ENCODE measurements at places on chromosomes 2 and 18.
A peak's percentile ranks its signal among the peaks of the same experiment; 100 is the strongest.

- peak; percentile 97 for DNase-seq
Measured at GRCh38 chr2:65129826-65130663, at the start of gene RAB1A. Gene RAB1A, minus strand, starts transcription at chr2:65130106. Its CDS starts 191 bp downstream, at chr2:65129915.

GRCh38 chr2:102737431-102737830 is 24.4 kb upstream of the TMEM182 start:
- no peak for DNase-seq

DNA sequence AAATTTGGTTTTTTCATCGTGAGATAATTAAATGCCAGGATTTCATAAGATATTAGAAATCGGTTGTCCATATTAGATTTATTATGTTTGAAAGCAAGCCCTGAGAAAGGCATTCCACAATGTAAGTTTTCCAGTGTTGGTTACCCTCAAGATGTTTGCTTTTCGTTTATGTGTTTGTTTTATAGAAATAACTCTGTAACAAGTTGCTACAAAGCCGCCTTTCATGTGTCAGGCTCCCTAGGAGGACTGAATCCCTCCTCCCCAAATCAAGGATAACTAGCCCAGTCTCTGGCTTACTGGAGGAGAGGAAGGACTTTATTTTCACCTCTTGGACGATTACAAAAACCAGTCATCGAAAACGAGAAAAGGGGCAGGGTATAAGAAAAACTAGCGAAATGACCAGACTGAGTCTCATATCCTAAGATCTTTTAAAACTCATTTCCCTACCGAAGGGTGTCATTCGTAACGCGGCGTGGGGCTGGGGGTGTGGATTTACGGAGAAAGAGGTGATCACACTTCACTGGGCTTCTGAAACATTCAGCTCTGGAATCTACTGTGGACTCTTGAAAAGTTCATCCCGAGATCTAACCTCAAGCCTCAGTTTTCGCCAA is 1.0 kb upstream of the PEX13 start:
- peak; percentile 3 for DNase-seq

DNA sequence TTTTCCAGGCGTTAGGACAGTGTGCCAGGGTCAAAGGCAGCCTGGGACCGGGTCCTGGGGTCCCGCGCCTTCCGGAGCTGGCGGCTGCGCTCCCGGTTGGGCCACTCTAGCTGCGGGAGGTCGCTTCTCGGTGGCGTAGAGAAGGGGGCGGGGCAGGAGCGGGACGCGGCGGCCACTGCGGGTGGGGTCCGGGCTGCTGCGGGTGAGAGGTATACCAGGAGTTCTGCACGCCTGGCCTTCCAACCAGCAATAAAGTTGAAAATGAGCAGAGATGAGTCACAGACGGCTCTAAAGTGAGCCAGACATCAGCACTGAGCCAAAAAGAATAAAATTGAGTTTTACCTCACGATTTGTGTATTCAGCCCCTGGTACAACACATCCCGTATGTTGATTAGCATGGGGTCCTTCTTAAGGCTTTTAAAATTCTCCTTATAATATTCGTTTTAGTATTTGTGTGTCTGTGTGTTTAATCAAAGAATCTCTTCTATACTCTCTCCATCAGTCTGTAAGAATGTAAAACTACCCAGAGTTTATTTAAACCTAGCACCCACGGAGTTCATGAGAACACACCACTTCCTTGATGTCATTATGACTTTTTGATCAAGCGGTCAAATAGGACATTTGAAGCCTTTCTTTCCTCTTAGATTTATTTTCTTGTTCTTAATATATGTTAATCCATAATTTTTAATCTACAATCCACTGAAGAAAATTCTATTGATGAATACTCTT is at the start of gene C1GALT1C1L:
C1GALT1C1L (minus strand) TSS at position 108 of the 729 bp plus-strand sequence; CDS start at position 1, 107 bp downstream.
- no peak for DNase-seq

- no peak for DNase-seq
Measured at GRCh38 chr2:200810998-200811332, 745 bp upstream of the BZW1 start.

GRCh38 chr2:10375570-10376281 is 72.4 kb downstream of the ODC1 start:
- DNase-seq: no peak

- DNase-seq: no peak
Measured at GRCh38 chr2:191382801-191383200, 137.6 kb downstream of the MYO1B start.

DNA sequence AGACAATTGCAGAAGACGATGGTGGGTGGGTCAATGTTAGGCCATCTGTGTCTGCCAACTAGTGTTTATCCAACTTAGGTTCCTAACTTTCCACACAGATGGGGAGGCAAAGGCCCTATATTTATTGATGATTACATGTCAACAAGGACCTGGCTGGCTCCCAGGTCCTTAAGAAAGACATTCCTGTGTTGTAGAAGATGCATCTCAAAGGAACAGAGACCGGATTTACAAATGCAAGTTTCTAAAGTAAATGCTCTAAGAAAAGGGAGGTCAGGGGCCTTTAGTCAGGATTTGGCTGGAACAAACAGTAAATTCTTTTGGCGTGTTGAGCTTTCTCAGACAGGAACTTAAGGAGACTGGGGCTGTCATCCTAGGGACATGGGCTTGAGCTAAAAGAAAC is 175.0 kb downstream of the SH3BP4 start:
- DNase-seq: no peak

GRCh38 chr18:32775628-32776027 is 2.8 kb upstream of the KLHL14 start:
- no peak for DNase-seq

DNA sequence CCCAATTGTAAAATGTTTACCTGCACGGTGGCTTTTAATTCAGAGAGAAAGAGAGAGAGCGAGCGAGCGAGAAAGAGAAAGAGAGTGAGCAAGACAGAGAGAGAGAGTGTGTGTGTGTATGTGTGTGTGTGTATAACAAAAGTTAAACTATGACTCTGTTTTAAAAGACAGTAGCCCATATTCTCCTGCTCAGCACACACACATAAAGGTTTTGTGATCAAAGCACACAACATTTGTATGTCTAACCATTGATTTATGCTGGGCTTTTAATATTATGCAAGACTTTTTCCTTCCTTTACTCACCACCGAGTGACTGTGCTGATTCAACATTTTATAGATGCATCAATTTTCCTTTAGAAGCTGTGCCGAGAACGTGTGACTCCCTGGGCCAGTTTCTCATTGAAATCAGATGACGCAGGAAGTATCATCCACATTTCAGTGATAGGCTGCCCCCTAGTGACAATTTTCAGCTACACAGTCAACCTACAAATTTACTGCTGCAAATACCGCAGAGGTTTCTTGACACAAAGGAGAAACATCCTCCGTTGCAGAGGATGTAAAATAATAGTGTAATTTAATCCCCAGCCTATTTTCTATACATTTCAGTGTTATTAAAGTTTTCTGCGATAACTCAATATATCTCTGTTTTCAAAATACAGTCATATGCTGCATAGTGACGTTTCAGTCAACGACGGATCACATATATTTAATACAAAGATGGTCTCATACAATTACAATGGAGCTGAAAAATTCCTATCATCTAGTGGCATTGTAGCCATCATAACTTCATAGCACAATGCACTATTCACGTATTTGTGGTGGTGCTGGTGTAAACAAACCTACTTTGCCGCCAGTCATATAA is 165.9 kb upstream of the TANK start:
- DNase-seq: no peak

GRCh38 chr2:219073413-219074129 is 12.8 kb upstream of the IHH start:
- DNase-seq: no peak

- DNase-seq: no peak
Measured at GRCh38 chr2:23651187-23652080, 266.5 kb downstream of the KLHL29 start.

DNA sequence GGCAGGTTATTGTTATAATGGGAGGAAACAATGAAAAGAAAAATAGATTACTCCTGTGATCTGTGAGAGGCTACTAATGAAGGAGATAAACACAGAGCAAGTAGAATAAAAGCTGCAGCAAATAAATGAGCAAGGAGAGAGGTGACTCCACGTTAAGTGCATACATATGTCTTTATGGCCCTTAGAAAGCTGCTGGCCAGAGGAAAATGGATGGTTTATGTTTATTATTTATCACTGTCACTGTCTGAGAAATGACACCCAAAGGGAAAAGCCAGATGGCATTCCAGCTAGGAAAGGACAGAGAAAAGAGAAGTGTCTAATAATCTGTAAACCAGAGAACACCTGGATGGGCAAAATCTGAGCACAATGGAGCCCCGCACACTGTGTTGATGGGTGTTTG is 122.9 kb upstream of the DDX18 start:
- DNase-seq: no peak

DNA sequence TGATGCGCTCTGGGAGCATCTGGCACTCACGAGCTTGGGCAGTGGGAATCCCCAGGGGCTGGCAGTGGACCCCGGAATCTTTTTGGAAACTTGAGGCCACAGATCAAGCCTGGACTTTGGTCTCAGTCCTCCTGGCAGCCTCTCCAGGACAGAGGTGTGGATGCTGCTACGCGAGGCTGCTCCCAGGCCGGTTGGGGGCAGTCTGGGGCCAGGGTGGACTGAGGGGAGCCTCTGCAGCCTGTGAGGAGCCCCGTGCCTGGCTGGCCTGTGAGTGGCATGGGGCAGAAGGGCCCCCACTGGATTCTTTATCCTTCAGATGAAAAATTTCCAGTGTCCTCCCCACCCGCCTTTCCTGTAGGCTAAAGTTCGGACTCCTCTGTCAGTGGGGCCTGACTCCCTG is 12.7 kb upstream of the DES start:
- DNase-seq: no peak

GRCh38 chr18:12296087-12296403 is 12.0 kb upstream of the TUBB6 start:
- no peak for DNase-seq

DNA sequence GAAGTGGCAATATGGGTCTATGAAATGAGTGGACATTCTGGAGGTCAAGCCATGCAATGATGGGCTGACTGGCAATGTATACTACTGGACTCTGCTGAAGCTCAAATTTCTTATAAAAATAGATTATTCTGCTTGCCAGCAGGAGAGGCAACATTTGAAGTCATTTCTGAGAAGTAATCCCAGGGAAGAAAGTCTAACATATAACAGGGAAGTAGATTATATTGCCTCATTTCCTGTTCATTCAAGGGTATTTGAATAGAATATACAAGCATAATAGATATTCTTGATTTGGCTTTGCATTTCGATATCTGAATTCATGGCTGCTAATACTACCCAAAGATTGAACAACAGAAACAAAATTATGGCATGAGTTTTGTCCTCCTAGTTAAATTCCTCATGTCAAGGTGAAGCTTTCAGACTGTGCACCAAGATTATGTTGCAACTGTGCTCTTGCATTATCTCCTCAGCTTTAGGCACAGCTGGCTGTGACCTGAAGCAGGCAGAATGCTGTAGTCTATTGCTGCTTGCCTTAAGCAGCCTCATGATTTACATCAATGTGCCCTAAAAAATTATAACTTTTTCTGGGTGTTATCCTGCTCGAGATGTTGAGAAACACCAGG is 13.3 kb upstream of the TMX3 start:
- DNase-seq: no peak

- DNase-seq: no peak
Measured at GRCh38 chr18:23357996-23358594, 95.0 kb upstream of the RIOK3 start.

DNA sequence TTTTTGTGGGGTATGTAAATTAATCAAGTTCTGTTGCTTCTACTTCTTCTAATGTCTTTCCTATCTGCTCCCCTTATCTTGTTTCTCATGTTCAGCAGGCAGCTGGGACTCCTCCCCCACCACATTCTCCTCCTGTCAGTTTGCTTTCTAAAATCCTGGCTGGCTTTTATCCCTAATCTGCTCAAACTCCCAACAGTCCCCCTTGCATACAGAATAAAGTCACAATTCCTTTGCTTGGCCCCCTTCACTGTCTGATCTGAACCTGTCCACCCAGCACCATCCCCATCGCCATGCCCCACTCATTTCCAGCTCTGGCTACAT is 2.2 kb downstream of the CFAP221 start:
- DNase-seq: no peak

- no peak for DNase-seq
Measured at GRCh38 chr18:25737710-25738311, 352.6 kb downstream of the SS18 start.

DNA sequence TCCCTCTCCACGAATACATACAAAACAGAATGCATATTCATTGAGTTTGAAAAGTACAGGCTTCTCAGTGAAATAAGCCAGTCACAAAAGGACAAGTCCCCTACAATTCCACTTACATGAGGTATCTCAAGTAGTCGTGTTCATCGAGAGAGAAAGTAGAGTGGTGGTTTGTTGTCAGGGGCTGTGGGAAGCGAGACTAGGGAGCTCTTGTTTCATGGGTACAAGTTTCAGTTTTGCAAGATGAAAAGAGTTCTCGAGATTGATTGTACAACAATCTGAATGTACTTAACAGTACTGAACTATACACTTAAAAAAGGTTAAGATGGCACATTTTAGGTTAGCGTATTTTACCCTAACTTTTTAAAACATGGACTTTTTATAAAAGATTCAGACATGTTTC is 71.5 kb upstream of the TTC39C start:
- DNase-seq: no peak

DNA sequence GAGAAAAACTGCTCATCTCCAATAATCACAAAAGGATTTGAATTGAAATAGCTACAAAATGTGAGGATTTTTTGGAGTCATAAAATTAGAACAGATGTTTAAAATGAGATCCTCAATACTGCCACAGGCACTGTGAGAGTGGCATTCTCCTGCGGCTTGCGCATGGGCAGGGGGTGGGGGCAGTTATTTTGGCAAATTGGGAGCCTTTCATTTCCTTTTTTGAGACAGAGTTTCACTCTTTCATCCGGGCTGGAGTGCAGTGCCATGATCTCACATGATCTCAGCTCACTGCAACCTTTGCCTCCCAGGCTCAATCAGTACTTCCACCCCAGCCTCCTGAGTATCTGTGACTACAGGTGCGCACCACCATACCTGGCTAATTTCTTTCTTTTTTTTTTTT is 42.4 kb downstream of the POMC start:
- no peak for DNase-seq

GRCh38 chr2:96267159-96267971 is 1.3 kb downstream of the CIAO1 start:
- DNase-seq: no peak

DNA sequence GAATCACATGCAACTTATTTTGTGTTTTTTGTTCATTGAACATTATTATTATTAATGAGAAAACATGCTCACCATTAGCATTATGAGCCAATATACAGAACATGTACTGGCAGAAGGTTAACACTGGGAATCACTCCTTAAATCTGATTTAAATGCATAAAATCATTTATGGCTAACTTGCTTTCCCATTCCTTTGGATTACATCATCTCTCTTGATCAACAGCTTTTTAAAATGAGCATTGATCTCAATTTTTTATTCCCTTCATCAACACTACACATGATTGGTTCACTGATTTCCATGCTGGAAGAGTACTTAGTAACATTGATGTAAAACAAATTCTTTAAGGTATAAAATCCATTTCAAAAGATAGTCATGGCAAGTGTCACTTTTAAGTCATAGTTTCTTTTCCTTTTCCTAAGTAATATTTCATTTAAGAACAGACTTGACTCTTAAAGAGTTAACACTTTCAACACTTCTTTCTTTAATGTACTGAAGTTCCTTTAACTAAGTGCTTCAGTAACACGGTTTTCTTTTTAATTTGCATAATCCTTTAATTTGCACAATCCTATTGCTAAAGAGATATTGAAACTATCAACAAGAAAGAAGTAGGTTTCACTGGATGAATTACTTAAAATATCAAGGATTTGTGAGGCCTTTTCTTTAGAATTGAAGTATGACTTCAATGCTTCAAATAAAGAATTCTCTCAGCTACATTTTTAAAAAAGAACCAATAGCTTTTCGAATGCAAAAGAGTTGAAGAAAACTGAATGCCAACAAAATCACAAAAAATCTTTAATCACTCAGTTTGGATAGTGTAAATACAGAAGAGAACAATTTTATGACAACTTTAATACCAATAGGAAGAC is 24.9 kb upstream of the BUB1 start:
- DNase-seq: no peak
